ENCODE measurements at places on chromosomes 4 and X.
A peak's percentile ranks its signal among the peaks of the same experiment; 100 is the strongest.

DNA sequence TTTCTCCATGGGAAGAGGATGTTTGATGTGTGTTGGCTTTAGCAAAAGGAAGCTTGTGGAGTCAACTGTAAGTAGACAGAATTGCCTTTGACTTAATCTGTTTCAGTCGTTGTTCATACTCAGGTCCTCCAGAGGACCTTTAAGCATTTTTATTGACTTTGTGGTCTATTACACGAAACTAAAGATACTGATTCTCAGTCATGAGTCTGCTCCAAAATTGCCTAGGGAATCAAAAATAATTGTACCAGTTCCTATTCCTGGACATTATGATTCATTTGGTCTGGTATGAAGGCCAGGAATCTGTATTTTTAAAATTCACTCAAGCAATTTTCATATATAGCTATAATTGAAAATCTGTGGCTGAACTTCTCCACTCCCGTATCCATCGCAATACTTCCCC is 38.6 kb downstream of the AR start:
- no peak for DNase-seq

GRCh38 chrX:24494647-24495075 is 29.6 kb downstream of the PDK3 start:
- peak; percentile 82 for DNase-seq

GRCh38 chrX:63758011-63758410 is 27.0 kb downstream of the ARHGEF9 start:
- no peak for DNase-seq

GRCh38 chrX:115437841-115438595 is 123.0 kb upstream of the PLS3 start:
- DNase-seq: no peak

DNA sequence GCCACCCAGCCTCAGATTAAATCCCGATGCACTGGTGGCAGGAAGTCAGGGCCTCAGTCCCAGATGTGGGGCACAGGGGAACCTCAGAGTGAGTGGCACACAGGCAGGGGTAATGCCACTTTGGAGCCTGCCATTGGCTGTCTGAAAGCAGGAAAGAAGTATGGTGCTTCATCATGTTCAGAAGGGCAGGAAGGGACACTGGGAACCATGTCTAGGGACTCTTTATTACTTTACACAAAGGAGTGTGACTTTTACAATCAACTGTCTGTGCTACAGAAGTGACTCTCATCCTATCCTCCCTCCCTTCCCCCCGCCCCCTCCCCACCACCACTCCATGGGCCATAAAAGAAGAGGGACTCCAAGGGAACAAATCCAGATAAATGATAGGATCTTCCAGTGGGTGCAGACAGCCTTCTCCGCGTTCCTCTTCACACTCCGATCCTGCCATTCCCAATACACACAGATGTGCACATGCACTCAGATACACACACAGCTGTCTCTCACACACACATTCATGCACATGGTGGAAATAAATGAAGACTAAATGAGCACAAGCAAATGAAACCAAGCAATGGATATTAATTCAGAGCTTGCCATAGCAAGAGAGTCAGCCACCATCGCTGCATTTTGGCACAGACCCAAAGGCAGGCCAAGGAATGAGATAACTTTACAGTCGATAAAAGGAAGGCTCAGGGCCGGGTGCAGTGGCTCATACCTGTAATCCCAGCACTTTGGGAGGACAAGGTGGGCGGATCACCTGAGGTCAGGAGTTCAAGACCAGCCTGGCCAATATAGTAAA is 2.5 kb upstream of the TMEM154 start:
- no peak for DNase-seq

- no peak for DNase-seq
Measured at GRCh38 chrX:10121787-10122186, 35.0 kb upstream of the CLCN4 start.

GRCh38 chr4:2082627-2083026 is 23.5 kb downstream of the NAT8L start:
- DNase-seq: no peak

GRCh38 chrX:118261151-118261550 is 84.8 kb upstream of the WDR44 start:
- no peak for DNase-seq

DNA sequence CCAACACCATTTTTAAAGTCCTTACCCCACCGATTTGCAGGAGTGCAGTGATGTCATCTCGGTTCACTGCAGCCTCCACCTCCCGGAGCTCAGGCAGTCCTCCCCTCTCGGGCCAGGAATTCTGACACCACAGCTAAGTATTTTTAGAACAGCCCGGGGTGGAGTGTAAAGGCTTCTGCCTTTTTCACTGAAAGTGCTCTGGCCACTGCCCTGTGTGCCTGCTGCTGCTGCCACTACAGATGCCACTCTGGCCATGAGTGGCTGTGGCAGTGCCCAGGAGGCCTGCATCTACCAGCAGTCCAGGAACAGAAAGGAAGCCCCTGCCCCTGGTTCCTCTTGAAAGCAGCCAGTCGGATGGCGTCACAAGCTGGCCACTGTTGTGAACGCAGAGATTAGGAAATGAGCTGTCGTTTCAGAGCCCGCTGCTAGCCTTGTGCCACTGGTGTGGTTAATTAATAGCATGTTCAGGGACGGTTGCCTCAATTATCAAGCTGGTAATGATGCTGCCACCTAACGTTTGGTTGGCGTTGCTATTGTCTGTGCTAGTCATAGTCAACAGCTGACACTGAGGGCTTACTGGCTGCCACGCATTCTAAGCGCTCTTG is 23.6 kb upstream of the TBC1D14 start:
- peak; percentile 47 for DNase-seq

DNA sequence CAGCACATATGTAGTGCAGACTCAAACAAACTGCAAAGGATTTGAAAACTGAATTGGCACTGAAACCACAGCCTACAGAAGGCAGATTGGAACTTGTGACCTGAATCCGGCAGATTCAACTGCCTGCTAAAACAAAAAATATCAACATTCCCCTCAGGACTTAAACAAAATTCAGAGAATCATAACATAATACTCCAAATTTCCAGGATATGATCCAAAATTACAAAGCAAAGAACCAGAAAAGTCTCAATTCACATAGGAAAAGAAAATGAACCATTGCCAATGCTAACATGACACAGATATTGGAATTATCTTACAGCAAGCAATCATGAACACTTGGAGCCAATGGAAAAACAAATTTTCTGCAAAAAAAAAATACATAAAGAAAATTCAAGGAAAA is 250.4 kb downstream of the PRDM5 start:
- DNase-seq: no peak

GRCh38 chr4:36313301-36313700 is 31.9 kb downstream of the DTHD1 start:
- DNase-seq: no peak

DNA sequence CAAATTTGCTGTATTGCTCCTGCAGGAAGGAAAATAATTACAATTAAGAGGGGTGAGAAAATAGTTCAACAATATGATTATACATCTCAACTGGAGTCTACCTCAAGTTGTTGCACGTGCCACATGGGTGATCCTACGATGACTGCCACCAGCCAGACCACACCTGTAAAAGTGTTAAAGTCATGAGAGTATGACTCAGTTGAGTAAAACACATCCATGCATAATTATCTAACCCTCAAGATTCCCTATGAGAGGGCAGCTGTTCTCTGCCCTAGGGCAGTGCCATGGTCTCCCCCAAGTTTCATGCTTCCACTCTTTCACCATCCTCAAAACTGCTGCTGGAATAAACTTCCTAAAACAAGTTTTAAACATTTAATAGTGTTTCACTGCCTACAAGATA is 44.1 kb downstream of the QRFPR start:
- DNase-seq: peak; percentile 32

GRCh38 chrX:18425199-18426003 is at the start of gene CDKL5:
TSS of gene CDKL5 (plus strand) at chrX:18425608. CDS start at chrX:18507097, 81,489 bp downstream.
- DNase-seq: peak; percentile 97

- DNase-seq: peak; percentile 79
Measured at GRCh38 chrX:45449982-45450381, 249.3 kb upstream of the DIPK2B start.

- peak; percentile 61 for DNase-seq
Measured at GRCh38 chr4:76896614-76897535, 1.1 kb downstream of the SOWAHB start.

DNA sequence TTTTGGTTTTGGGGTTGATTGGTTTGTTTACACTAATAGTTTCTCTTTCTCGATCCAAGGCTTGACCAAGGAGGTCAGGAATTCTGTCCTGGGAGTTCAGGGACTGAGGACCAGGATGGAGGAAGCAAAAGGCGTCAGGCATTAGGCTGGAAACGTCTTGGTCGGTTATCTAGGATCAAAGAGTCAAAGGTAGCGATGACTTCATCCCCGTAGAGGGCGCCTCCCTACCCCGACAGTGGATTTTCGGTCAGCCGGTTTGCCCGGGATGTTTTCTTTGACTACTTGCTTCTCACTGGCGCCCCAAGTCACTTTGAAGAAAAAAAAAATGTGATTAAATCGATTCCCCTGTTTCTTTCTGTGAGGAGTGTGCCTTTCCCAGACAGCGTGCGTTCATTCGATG is 980 bp upstream of the FHDC1 start:
- peak; percentile 54 for DNase-seq

- no peak for DNase-seq
Measured at GRCh38 chr4:90614371-90614770, 487.2 kb downstream of the CCSER1 start.

GRCh38 chr4:169604903-169605331 is 7.5 kb downstream of the NEK1 start:
- DNase-seq: no peak

GRCh38 chr4:84878546-84878945 is 87.9 kb downstream of the WDFY3 start:
- DNase-seq: no peak

DNA sequence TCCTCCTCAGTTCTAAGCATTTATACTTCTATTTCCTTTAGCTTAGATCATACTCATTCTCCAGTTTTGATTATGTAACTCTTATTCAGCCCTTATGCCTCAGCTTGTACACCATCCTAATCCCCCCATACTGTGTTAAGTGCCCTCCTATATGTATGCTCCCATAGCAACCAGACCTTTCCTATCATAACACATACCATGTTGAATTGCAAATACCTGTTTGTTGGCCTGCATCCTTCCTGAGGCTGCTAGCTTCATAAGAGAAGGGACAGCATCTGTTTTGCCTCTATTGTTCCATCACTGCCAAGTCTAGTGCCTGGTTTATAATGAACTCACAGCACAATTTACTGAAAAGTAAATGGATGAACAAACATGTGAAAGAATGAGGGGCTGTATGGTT is 443.7 kb downstream of the CENPC start:
- DNase-seq: no peak
